MCF 10A (cell line): ENCODE measurements at places on chromosomes 6 and 20. TPM values are rescaled to one million over a fixed set of nuclear protein-coding genes. Genes with fewer than 3 reads are reported as not detected.

The XKR7 gene
- not detected in 2 replicates for total RNA-seq

The SLC22A2 gene
- total RNA-seq = not detected in 2 replicates

- no peak for DNase-seq
These were observed 16.8 kb upstream of the IP6K3 start for GRCh38 chr6:33763483-33763882.

- peak; percentile 66 for DNase-seq
These were observed 637.6 kb downstream of the RNF144B start for GRCh38 chr6:19024737-19025136.

DNA sequence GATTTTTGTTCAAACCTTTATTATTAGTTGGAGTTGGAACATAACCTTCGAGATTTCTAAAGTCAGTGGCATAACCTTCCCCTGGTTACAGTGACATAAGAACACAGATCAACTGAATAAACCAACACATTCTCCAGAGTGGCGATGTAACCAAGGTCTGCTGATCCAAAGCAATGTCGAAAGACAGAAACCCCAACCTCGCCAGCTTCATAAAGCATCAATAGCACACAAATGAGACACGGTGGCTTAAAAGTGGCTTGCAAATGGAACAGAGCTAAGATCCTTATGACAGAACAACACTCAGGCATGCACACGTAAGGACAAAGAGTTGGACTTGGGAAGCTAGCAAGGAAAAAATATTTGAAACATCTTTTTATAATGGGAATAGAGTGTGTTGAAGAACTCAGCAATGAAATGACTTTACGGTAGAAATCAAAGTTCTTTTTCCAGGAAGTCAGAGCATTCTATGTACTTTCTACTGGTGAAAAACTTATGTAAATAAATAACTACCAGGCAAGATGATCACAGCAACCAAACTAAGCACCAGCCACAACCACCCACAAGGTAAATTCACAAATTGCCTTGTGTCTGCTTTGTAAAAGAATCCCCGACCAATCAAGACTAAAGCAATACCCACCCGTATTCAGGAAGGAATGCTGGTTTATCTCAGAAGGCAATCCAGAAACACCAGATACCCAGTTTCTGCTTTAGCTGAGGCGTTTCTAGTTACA, 61.0 kb upstream of the NHSL1 start:
- DNase-seq = no peak

GRCh38 chr6:145863988-145864616, 49.5 kb upstream of the FBXO30 start:
- no peak for DNase-seq

DNA sequence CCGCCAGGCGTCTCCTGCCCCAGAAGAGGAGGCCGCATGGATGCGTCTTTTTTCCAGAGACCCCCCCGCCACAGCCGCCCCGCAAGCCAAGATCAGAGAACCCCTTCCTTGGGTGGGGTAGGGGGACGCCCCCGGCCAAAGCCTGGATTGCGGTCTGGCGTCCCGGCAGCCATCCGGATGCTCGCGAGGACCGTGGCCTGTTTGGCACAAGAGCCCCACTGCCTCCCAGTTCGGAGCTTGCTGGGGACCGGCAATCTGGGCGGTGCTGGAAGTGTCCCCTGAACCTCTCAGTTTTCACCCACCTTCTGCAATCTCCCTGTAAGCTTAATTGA, 924 bp downstream of the FAM162B start:
- DNase-seq = no peak

The WASF1 gene
- 50.5 and 55.7 TPM in 2 replicates for total RNA-seq

The MPIG6B gene
- total RNA-seq = not detected in 2 replicates

The APOM gene
- total RNA-seq = 5.0 and 5.2 TPM in 2 replicates

- no peak for DNase-seq
These were observed 28.9 kb downstream of the SNX5 start for GRCh38 chr20:17939622-17940223.

GRCh38 chr6:169810066-169810989, 58.9 kb downstream of the ERMARD start:
- no peak for DNase-seq

GRCh38 chr6:36373368-36374019, 14.0 kb downstream of the ETV7 start:
- DNase-seq = peak; percentile 71

The MCHR2 gene
- total RNA-seq = not detected in 2 replicates

GRCh38 chr6:98976674-98977385, 29.1 kb upstream of the FBXL4 start:
- DNase-seq = no peak

- DNase-seq = no peak
These were observed 168.2 kb downstream of the ZNF217 start for GRCh38 chr20:53425481-53425880.

DNA sequence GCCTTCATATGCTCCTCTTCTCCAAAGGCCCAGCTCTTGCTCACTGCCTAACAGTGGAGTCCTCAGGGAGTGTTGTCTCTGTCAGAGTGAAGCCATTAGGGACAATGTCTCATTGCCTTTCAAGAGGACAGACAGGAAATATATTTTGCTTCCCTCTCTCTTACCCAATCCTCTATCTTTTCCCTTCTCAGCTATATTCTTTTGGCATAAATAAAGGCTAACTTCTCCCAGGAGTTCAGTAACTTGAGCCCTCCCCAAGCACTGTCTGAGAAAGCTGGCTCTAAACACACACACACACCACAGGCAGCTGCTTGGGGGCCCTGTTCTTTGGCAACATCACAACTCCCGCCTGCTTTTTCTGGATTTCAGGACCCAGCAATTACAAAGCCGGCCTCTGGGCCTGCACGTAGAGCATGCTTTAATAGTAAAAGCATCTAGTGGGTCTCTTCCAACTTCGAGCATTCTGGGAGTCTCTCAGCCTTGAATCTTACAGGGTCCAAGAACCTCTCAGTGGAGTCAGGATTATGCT, 34.7 kb upstream of the LAMA4 start:
- peak; percentile 23 for DNase-seq

The IBTK gene
- 59.0 and 66.2 TPM in 2 replicates for total RNA-seq
